ENCODE measurements at places on chromosomes 5 and 9.

DNA sequence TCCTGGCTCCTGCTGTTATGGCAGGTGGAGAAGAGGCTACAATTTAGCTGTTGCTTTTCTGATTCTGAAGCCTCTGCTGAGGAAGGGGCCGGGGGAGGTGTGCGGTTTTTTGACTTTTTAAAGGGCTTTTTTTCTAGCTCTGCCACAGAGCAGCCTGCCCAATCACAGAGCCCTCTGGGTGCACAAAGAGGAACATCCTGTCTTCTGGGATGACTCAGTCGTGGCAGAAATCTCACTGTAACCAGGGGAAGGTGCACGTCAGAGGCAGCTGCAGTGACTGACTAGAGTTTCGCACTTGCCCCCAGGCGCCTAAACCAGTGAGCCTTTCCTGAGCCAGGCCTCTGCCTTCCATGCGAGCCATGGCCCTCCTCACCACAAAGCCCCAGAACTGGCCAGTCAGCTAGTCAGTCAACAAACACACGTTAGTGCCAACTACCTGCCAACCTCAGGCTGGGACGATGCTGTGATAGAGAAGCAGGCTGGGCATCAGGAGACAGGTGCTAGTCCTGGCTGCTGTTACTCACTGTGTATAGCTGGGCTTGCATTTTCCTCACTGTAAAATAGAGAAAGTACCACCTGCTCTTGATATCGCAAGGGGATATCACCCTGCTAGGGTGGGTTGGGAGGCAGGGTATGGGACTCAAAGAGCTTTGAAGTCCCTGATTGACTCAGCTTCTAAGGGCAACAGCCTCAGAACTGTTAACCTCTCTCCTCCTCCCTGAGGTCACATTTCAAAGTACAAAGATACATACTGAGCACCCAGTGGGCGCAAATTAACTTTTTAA lies 2.2 kb downstream of the AKNA start:
- ATAC-seq, result peak; percentile 92

- no peak for ATAC-seq
Observed at GRCh38 chr5:139178935-139179334, 19.2 kb downstream of the SIL1 start.

GRCh38 chr5:140220698-140221064 lies 45.7 kb downstream of the CYSTM1 start:
- no peak for ATAC-seq

GRCh38 chr5:120678279-120678678 lies 214.2 kb downstream of the PRR16 start:
- ATAC-seq, result no peak

GRCh38 chr9:135198586-135199285 lies 111.3 kb downstream of the OLFM1 start:
- no peak for ATAC-seq

DNA sequence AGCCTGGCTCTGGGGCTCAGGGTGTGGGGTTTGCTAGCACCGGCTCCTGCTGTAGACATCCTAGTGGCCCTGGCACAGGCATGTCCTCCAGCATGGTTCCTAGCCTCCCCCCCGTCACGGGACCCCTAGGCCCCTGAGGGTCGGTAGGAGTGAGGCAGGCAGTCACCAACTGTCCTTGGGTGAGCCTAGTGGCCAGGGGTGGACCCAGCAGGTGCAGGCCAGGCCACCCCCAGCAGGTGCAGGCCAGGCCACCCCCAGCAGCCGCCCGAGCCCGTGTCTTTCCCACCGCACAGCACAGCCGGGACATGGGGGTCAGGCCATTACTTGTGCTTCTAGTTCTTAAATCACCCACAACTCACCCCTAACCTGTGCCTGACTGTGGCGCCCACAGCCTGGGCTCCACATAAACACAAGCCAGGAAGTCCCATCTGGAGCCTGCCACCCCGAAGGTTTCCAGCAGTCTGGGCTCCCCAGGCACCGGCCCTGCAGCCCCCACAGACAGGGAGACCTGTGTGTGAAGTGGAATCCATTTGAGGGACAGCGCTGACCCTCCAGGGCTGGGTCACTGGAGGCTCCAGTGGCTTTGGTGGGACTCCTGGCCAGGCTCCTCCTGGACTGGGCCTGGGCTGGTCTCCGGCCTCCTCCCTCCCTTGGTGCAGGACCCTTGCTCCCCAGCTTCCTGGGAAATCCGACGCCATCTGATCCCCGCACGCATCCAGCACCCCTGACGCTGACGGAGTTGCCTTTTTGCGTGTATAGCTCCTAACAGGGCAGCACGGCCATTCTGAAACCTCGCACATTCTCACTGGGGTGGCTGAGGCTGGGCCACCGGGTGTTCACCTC lies 114.1 kb upstream of the LPCAT1 start:
- ATAC-seq, result no peak

DNA sequence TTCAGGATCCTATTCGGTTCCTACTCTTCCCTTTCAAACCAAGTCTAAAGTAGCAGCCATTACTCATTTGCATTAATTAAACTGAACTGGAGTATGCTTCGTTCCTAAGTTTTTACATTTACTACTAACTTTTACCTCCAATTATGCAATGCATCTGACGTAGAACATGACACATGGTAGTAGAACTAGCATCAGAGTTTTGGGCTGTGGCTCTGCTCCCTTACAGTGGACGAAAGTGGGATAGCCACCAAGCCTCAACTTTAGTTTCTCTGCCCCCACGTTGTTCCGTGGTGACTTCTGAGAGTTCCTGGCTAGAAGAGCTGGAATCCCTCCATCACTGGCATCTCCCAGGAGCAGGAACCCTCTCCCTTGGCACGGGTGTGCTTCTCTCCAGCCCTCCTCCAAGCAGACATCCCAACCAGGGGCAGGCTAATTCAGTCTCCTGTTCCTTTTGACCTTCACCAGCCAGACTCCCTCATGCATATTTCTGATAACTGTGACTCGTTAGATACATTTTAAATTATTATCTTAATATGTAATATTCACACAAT lies 2.9 kb downstream of the IFNE start:
- no peak for ATAC-seq

Measured in esophagus mucosa (tissue), 1 donor.